ENCODE measurements at places on chromosomes 5 and 9.

GRCh38 chr5:176533894-176534611 is 3.1 kb downstream of the RNF44 start:
- DNase-seq: no peak

DNA sequence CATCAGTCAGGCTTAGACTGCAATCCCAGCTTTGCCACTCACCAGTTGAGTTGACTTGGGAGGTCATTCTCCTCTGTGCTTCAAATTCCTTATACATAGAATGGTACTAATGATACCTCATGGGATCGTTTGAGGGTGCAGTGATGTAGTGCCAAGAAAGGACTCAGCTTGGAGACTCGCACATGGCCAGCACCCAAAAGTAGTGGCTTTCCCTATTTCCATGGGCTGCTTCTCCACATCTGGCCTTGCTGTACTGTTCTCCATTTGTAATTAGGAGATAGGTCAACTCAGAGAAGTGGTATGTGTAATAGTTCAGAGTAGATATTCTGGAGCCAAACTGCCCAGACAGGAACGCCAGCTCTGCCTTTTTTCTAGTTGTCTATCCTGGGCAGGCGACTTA is 5.5 kb downstream of the CCL19 start:
- no peak for DNase-seq

DNA sequence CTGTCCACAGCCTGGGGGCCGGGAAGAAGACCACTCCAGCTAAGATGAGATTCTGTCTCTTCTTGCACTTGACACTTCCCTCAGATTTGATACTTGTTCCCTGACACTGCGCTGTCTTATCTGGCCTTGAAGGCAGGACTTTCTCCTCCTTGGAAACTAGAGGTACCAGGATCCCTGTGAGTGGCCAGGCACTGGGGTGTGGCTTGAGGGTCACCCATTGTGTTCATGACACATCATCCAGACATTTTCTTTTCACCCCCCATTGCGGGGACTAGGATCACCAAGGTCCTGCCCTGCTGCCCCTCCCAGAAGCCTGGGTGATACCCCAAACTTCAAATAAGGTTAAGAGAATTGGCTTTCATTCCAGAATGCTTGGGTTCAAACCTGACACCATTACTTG is 103.3 kb downstream of the NDFIP1 start:
- no peak for DNase-seq

- no peak for DNase-seq
Measured at GRCh38 chr9:134554373-134555093, 87.1 kb upstream of the COL5A1 start.

DNA sequence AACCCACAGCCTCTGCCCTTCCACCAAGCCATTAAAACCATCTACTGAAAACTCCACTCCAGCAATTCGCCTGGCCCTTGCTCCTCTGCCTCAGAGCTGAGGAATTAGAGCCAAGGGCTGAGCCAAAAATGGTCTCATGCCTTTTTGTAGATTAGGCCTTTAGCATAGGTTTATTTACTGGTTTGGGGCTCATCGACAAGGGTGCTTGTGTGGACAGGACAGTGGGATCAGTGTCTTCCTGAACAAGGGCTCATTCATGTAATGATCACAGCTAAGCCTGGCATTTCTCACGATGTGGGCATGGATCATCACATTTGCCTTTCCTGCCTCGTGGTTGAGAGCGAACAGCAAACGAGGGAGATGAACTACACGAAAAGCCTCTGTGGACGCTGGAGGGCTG is 59.2 kb upstream of the PHF24 start:
- DNase-seq: no peak

GRCh38 chr9:110143950-110144545 is 63.9 kb downstream of the C9orf152 start:
- DNase-seq: no peak

DNA sequence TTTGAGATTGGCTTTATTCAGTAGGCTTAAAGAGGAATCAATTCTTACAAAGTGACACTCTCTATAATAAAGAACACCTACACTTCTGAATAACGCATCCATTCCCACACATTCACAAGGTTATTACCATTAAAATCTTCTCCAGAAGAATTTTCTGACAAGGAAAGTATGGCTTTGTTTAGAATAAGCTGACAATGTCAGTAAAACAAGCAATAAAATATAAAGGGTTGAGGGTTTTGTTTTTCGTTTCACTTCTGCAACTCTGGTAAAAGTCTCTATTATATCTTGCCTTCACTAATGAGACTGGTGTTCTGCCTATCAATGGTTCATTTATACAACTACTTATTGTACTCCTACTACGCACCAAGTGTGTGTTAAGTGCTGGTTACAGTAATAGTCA is 169.7 kb downstream of the NFIB start:
- DNase-seq: no peak

- no peak for DNase-seq
Measured at GRCh38 chr9:115107701-115108100, 10.3 kb downstream of the TNC start.

- no peak for DNase-seq
Measured at GRCh38 chr9:462606-463005, 247.9 kb downstream of the DOCK8 start.

DNA sequence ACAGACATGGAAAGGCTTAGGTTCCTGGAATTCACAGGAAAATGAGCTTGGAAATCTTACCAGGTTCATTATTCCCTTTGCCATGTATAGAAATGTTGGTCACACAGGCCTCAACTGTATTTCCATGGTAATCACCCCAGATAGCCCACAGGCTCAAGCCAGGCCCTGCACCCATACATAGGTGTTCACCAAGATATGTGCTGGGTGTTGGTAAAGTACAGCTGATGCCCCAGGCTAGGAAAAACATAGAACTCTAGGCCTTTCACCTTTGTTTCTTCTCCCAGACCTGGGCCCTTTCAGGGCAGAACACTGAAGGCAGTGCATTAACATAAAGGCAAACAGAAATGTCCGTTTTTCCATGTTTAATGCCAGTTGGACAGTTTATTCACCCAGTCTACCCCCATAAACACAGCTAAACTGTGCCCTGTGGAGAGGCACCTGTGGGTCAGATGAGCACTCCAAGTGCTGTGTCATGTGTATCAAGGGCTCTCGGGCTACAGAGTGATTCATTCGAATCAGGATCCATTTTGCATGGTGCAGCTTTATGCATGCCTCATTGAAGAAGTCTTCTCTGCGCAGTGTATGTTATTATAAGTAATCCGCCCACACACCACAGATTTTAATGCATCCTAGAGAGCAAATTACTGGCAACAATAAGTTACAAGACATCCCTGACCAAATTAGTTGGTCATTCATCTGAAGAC is 93.4 kb upstream of the SLC30A5 start:
- DNase-seq: no peak

- DNase-seq: no peak
Measured at GRCh38 chr5:20420991-20421595, 433.1 kb upstream of the CDH18 start.

GRCh38 chr9:35844628-35845270 is 15.7 kb downstream of the TMEM8B start:
- DNase-seq: no peak

GRCh38 chr5:143244000-143244736 is 159.3 kb downstream of the NR3C1 start:
- no peak for DNase-seq

DNA sequence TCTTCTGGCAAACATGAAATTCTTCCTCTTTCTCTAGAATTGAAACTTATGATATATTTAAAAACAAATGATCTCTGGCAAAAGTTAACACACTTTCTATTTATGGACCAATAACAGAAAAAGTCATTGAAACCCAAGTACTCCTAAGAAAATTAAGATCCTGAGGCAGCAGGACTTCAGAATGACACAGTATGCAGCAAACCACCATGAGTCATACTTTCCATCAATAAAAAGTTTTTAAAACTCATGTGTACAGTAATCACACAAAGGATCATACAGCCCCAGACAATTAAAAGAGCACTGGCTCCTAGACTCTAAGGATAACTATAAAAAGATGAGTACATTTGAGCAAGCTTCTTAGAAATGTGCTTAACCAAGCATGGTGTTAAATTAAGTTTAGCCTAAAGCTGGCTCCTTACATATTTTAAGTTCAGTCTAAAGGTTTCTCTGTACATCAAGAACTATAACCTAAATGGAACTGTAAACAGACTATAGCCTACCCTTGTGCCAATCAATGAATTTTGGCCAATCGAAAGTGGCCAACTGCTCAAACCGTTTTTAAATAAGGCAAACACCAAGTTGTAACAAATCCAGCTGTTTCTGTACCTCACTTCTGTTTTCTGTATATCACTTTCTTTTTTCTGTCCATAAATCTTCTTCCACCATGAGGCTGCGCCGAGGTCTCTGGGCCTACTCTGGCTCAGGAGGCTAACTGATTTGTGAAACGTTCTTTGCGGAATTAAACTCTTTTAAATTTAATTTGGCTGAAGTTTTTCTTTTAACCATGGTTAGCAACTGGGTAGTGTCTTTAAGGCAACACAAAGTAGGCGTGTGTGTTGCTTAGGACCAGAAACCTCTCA is 232.1 kb upstream of the PIK3R1 start:
- DNase-seq: no peak

- no peak for DNase-seq
Measured at GRCh38 chr5:56413546-56413945, 180.4 kb upstream of the ANKRD55 start.

GRCh38 chr5:15383469-15383868 is 116.5 kb upstream of the FBXL7 start:
- no peak for DNase-seq

DNA sequence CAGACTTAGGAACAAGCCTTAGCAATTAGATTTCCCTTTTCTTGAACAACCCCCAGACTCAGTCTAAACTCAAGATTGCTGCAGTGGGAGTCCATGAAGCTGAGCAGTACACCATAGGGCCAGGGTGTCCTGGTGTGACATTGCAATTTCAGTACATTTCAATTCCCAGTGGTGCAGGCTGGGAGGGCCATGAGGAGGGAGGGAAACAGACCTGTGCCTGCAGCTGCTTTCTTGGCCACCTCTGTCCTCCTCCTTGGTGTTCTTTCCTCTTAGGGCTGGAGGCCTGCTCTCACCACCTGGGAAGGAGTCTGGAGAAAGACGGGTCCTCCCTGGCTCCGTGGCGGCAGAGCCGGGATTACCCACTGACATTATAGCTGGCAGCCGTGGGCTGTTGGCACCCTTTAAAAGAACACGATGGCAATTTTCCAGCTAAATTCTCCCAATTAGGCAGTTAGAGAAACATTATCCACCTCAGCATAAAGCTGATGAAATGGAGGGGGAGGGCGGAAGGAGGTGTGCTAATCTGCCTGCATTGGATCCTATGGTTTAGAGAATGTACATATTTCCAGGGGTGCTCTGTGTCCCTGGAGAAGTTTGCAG is 186.4 kb downstream of the SLIT3 start:
- DNase-seq: no peak

- DNase-seq: no peak
Measured at GRCh38 chr5:51380603-51381207, 2.5 kb upstream of the ISL1 start.

GRCh38 chr5:145922059-145922458 is 14.3 kb upstream of the SH3RF2 start:
- no peak for DNase-seq

DNA sequence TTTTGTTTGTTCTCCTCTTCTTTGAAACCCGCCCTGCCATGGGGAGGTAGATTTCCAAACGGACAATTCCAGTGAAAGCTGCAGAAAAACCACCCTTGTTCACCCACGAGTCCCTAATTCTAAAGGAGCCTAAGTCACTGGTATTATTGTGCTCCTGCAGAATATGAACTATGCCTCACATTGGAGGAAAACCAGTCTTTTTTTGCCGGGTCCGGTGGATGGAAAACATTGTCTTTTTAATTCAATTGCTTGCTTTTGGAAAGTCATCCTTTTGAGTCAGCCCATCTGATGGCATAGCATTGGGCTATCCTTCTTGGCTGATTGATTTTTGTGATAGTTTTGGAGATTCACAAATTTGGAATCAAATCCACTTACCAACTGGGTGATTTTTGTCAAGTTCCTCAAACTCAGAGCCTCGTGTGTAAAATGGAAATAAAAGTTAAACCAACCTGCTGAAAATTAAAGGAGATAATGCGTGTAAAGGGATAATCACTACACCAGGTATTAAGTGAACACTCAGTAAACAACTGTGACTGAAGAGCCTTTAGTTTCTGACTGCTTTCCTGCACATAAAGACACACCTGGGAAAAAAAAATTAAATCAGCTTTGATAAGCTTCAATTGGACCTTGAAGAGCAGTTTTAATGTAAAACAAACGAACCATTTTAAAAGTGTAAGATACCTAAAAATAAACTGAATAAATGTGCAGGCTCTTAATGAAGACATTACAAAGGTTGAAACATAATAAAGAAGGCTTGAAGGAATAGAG is 780 bp upstream of the CCNJL start:
- DNase-seq: no peak

DNA sequence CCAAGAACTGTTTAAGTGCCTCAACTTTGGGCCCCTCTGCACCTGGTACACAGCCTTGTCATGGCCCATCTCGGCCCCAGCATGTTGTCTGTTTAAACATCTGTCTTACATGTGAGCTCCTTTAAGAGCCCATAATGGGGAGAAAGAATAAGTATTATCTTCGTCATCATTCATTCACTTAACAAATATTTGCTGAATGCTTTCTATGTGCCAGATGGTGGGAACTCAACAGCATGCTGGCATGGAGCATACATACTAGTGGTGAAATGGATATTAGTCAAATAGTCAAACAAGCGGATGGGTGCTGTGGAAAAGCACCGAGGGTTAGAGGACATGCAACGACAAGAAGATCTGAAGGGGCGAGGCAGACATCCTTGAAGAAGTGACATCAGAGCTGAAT is 54.5 kb downstream of the GABBR2 start:
- no peak for DNase-seq

DNA sequence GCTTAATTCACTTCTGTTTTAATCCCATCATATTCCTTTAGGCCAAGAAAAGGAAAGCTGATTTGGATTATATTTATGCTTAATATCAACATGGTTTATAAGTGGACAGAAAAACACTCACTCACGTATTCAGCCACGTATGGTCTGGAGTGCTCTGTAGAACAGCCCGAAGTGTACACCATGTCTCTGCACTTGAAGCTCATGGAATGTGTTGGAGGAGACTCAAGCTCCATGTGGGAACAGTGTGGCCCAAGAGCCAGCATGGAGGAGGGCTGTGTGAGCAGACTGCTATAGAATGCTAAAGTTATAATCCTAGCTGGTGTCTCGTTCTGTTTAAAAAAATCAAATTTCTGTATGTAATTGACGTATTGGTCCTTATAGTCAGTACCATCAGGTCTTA is 32.9 kb downstream of the OTULINL start:
- DNase-seq: no peak

GRCh38 chr9:127216888-127217217 is 47.7 kb upstream of the GARNL3 start:
- DNase-seq: no peak

GRCh38 chr9:123544007-123544827 is 188.2 kb downstream of the CRB2 start:
- DNase-seq: no peak

DNA sequence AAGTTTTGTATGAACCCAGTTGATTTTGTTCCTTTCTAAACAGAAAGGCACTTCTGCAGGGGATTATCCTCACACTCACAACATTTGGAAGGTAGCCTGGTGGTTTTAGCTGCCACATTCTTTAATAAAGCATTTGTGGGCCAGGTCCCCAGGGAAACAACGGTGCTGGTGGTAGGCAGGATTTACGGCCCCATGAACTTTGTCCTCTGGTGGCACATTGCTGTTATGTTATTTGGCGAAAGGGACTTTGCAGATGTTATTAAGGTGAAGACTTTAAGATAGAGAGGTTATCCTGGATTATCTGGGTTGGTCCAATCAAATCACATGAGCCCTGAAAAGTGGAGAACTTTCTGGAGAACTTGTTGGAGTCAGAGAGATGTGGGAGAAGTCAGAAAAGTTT is 86.3 kb upstream of the C9orf72 start:
- no peak for DNase-seq
